Anterior cingulate cortex (tissue), 58 donors: ENCODE measurements at places on chromosomes 12 and 14.

DNA sequence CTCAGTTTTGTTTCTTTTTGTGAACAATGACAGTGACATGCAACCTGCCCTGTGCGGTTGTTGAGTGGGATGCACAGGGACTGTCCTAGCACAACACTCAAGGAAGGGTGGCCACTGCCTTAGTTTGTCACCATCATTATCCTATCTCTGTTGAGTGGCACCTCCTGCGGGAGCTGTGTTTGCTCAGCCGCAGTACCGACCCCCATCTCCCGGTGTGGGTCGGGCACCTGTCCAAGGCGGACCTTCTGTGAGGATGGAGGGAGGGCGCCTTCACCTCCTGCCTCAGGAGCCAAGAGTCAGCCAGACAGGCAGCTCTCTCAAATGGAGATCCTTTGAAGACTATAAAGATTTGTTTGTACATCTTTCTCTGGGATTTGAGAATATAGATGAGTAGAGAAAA, 142.1 kb downstream of the TSPAN9 start:
- no peak for DNase-seq

GRCh38 chr14:58099682-58100081, 52.3 kb downstream of the ARMH4 start:
- DNase-seq, result no peak

GRCh38 chr12:130702966-130703732, 12.9 kb downstream of the RIMBP2 start:
- DNase-seq, result no peak

GRCh38 chr14:64337888-64338615, 43.9 kb upstream of the ESR2 start:
- peak; percentile 58 for DNase-seq

DNA sequence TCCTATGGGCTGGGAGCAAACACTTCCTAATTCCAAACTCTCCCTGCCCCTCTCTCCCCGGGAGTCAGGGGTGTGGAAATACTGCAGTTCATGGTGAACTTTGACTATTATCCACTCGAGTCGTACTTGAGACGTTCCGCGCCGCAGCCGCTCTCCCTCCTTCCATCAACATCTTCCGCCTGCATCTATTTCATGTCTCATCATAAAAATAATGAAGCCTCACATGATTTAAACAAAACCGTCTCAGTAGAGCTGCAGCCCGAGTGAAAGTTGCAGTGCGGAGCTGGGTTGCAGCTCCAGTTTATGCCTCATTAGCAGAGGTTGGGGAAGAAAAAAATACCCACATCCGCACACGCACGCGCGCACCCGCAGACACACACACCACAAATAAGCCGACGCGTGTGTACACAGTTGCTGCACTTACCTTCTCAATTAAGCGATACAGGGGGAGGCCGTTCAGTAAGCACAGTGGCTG, 283 bp downstream of the LMO3 start:
- DNase-seq, result no peak

DNA sequence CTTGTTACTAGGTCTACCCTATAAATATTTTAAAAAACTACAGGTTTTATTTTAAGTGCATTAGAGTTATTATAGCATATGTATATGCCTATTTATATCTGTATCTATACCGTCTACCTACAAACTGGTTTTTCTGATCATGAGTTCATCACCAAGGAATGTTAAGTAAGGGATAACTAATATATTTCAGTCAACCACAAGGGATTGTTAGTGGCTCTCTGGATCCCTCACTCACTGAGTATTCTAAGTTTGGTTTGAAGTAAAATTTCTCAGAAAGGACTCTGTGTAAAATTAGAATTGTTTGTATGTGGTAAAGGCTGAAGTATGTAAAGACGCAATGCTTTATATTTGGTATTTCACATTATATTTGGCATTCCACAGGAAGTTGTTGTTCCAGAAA, 4.8 kb downstream of the EPYC start:
- no peak for DNase-seq

DNA sequence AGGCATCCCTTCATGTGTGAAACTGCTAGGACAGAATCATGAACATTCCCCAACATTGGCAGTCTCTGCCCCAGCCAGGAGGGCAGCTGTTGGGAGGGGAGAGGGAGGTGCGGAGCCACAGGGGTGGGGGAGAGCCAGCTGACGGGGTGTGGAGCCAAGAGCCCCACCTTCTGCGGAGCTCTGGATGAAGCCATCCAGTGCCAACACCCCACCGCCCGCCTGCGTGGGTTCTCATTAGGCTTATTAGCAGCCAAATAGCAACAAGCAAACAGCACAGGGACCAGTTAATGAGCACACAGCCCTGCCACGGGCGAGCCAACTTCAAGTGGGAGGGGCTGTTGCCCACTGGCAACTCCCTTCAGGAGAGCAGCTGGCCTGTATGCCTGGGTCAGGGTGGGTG, 12.1 kb downstream of the LTBP2 start:
- DNase-seq, result no peak

GRCh38 chr12:56645201-56645716, 525 bp downstream of the ATP5F1B start:
- DNase-seq, result no peak

DNA sequence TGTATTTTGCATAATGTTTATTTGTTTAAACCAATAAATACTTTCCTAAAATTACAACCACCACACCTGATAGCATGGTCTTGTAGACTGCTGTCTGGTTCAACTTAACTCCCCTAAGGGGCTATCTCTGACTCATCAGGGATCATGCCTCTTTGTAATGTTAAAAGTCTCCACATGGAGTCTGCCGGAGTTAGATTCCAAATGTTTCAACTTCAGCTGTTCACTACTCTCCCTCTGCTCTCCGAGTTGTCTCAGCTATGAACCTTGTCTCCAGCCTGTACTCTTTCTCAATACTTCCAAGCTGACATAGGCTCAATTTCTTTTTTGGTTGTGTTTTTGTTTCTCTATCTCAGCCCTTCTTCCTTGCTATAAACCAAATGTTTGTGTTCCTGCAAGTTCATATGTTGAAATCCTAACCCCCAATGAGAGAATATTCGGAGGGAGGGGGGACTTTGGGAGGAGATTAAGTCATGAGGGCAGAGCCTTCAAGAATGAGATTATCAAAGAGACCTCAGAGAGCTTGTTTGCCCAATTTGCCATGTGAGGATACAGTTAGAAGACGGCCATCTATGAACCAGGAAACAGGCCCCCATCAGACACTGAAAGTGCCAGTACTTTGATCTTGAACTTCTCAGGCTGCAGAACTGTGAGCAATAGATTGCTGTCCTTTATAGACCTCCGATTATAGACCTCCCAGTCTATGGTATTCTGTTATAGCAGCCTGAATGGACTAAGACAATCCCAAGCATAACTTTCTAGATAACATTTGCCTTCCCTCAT, 858.2 kb downstream of the VRK1 start:
- no peak for DNase-seq

- no peak for DNase-seq
Observed at GRCh38 chr14:96727980-96728717, 69.0 kb upstream of the VRK1 start.

DNA sequence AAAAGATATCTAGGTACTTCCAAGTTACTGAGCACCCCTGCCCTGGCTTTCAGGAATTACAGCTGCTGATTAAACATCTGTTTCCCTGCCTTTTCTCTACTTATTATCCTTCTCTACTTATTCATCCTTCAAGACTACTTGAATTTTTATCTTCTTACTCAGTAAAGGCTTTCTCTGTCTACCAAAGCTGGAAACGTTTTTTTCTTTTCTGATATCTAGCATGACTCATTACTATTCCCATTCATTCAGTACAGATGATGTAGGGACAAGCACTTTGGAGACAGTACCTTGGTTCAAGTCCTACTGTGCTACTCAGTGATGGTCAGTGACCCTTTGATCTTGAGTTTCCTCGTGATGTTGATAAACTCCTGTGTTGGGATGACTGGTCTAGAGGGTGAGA, 848.7 kb downstream of the NRXN3 start:
- no peak for DNase-seq

DNA sequence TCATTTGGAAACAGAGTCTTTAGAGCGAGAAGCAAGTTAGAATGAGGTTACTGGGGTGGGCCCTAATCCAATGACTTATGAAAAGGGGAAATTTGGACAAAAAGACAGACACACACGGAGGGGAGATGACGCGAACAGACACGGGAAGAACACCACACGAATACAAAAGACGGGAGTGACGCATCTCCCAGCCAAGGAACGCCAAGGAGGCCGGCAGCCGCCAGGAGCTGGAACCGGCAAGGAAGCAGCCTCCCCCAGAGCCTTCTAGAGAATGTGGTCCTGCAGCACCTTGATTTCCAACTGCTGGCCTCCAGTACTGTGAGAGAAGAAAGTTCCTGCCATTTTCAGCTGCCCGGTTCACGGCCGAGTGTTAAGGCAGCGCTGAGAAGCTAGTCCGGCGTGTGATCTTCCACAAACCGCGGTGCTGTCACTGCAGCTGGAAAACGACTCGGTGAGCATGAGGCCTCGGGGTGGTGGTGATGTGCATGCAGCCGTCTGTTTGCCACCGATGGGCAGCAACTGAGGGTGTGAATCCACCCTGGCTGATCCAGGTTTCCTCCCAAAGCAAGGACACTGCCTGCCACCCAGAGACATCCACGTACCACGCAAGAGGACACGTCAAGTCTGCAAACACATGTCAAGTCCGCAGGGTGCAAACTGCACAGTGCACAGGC, 124.5 kb downstream of the NCOR2 start:
- DNase-seq, result no peak

DNA sequence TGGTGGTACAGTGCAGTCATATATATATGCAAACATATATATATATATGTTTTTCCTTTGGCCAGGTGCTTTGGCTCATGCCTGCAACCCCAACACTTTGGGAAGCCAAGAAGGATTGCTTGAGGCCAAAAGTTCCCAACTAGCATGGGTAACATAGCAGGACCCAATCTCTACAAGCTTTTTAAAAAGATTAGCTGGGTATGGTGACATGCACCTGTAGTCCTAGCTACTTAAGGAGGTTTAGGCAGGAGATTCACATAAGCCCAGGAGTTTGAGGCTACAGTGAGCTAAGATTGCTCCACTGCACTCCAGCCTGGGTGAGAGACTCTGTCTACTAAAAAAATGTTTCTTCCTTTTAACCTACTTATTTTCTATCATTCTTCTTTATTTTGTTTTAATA, 10.2 kb downstream of the PZP start:
- DNase-seq, result no peak

GRCh38 chr14:92460916-92461579, 52.5 kb upstream of the RIN3 start:
- DNase-seq, result no peak

DNA sequence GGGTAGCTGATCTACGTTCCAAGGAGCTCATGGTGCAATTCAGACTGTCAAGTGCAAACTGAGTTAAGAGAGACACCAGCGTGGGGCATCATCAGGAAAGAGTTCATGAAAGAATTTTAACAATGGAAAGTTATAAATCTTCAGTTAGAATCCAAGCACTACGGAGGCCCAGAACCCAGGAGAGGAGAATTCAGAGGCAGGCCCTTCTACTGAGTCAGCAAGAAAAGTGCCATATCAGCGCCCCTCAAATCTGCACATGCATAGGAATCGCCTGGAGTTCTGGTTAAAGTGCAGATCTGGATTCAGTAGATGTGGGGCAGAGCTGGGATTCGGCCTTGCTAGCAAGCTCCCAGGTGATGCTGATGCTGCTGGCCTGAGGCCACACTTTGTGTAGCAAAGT, 45.9 kb downstream of the CHST11 start:
- no peak for DNase-seq

DNA sequence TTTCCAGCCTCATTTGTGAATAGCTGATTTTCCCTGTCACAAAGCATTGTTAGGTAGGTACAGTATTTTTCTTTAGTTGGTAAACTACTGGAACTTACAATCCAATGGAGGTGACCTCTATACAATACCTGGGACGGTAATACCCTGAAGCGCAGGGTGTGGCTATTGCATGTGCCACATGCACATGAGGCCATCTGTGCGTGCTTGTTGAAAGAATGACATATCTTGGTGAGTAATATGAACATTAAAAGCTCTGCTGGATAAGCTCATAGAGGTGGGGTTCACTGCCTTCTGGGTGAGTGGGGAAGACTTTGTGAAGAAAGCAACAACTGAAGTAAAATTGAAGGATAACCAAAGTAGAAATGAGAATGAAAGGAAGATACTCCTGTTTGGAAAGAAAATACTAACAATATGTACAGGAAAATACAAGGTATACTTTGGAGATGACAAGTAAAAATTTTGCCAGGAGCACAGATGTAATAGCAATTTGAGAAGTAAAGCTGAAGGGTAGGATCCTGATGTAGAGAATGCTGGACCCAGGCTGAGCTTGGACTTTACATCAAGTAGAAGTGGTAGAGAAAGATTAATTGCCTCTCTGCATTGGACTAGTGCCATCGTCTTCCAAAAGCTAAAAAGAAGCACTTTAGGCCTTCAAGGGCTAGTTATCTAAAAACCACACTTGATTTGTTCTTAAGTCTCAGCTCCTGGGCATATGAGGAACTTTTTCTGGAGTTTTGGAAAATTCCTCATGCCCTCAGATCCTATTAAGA, 97.1 kb downstream of the SLC38A6 start:
- no peak for DNase-seq

DNA sequence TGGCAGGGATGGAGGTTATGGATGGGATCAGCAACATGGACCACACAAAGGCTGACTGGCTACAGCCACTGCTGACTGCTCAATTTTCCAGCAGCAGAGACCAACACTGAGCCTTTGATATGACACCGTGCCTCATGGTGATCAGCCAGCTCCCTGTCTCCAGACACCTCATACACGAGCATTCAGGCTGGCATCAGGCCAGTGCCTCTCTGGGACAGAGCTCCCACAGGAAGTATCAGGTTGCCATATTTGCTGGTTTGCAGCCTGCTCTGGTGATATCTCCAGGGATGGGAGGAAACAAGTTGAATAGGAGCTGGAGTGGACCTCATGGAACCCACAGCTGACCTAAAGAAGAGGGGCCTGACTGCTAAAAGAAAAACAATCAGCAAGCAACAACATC, 471.2 kb upstream of the ATXN7L3B start:
- DNase-seq, result no peak

DNA sequence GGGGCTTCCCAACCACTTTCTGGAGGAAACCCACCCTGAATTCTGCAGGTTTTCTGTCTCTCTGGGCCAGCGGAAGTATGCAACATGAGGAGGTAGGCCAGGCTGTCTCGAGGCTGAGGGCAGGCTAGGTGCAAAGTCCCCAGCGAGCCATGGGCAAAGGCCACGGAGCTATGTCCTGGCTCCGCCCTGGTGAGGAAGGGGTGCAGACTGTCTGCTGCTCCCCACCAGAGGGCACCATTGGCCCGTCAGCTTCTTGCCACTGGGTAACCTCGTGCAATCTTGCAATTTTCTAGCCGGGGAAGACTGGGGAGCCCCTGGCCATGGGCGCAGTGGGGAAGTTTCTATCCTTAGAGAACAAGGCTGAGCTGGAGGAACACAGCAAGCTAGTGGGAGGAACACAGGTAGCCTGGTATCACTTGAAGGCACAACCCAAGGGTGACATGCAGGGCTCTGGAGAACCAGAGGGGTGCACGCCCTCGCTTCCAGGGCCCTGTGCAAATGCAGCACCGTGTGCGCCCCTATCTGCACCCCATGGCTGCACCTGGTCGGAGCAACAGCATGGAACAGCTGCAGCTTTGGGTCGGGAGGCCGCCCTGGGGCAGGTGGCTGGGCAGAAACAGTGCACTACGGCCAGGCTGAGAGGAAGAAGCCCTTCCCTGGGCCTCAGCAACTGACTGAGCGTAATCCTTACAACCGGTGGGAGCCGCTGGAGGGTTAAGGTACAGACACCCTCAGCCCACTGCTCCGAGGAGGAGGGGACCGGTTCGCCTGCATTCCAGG, 27.6 kb upstream of the RPLP0 start:
- DNase-seq, result peak; percentile 74
